ENCODE measurements at places on chromosomes 2 and 18.

DNA sequence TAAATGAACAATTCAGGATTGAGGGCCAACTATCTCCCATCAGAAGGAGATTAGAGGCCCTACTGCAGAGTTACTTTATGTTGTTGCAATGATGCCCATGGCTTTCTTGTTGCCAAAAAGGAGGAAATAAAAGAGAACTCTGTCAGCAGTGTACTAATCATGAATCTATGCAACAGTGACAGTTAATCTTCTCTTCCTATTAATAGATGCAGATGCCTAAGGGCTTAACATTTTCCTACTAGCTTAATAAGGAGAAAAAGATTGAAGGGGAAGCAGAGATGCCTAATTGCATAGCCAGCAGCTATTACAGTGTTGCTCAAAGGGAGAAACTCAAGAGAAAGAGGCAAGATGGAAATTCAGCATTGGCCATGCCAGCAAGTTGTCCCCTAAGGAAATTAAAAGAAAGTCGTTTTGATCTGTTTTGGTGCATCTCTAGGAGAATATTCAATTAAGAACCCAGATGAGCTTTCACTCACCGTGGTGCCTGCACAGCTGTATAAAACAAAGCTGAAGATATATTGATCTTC lies 107.1 kb upstream of the KCNJ3 start:
- no peak for DNase-seq

- no peak for DNase-seq
Measured at GRCh38 chr2:11703700-11704099, 33.7 kb upstream of the NTSR2 start.

DNA sequence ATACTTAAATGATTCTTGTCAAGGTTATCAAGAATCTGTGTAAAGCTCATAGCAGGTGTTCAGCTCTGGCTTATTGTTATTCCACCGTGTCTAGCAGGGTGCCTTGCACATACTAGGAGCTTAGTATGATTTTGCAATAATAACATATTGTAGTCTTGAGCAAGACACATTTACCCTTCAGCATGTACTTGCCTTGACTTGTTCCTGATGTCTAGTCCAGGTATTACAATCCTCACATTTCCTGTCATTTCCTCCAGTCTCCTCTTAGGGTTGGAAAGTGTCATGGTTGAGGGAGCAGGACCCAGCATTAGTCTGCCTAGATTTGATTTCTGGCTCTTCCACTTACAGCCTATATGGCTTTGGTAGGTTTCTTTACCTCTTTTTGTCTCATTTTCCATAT lies 246.1 kb downstream of the RAD51AP2 start:
- DNase-seq: no peak

DNA sequence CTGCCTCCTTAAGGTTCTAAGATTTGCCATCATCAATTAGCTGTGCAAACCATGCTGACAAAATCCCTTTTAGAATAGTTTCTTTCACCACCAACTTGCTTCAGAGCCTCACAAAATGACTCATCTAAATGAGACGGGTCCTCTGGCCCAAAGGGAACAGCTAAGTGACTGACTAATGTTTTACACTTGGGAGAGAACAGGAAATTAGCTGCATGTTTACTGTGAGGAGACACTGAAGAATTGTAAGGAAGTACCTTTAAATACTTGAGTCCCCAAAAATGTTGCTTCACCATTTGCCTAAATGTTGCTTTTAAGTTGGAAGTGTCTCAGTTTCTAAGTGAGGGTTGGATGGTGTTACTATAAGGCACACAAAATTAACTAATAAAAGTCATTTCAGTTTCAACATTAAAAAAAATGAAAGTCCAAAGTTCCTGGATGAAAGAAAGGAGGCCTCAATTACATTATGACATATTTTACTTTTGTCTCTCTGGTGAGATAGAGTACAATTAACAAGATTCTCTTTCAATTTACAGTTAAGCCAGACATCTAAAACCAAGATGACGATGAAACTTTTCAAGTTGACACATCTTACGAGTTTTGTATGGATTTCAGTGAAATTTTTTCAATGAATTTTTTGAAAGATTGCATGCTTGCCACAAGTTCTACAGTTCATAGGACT lies 229.1 kb upstream of the FN1 start:
- DNase-seq: peak; percentile 27

- DNase-seq: no peak
Measured at GRCh38 chr2:96083064-96083939, 33.1 kb downstream of the ADRA2B start.

GRCh38 chr18:58426611-58427010 lies 202.3 kb downstream of the ALPK2 start:
- no peak for DNase-seq

DNA sequence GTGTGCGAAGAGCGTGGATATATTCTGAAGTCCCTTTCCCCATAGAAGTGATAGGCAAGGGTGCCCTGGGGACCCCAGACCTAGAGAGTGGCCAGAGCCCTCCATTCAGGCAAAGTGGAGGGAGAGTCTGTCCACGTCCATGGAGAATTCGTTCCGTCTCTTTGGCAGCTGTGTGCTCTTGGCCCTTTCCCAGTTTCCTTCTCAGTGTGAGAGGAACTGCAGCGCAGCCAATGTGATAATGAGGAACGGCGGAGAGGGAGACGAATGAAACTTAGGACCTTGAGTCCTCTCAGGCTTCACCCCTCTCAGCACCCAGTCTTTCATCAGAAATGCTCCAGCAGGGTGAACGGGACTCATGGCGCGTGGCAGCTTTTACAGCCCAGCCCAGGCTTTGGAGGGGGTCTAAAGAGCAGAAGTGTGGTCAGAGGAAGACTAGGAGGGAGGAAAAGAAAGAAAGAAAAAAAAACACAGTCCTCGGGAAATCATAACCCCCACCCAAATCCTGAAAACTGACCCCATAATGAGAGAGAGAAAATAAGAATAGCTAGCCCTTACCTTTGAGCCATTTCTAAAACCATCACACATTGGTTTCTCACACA lies 95.0 kb upstream of the RIOK3 start:
- no peak for DNase-seq

- no peak for DNase-seq
Measured at GRCh38 chr2:64005707-64006356, 13.4 kb downstream of the VPS54 start.

GRCh38 chr2:177464549-177464948 lies 72.0 kb downstream of the AGPS start:
- DNase-seq: no peak

DNA sequence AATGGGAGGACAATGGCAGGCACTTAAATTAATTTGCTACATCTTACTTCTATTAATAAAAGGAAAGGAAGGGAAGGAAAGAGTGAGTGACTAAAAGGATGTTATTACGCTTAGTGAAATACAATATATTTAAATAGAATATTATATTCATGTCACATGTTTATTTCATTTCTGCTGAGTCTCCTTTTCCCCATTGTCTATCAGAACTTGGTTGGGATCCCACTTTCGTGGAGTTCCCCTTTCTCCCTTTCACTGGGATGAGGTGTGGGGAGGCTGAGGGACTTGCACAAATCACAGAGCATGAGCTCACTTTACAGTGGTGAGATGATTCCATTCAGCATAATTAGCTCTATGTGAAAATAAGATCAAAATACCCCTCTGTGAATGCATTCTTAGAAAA lies 730.6 kb downstream of the TSN start:
- DNase-seq: no peak

- no peak for DNase-seq
Measured at GRCh38 chr2:164778723-164779122, 62.9 kb downstream of the COBLL1 start.

DNA sequence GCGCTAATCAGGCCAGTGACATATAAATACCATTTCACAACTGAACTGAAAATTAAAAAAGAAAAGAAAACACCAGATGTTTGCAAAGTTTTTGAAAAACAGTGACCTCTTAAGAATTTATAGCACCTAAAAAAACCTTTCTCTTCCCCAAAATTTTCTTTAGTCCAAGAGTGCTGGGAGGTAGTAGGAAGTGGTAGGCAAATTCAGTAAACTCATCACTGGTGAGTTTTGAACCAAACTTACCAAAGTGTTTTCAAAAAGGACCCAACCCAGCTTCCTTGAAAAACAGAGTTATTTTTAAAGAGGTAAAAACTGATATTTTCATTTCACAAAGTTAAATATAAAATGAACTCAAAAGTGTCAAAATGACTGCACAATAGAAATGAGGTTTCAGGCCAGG lies 90.4 kb downstream of the TMEM247 start:
- DNase-seq: no peak

- no peak for DNase-seq
Measured at GRCh38 chr18:75134611-75134975, 74.3 kb downstream of the PTGR3 start.

- no peak for DNase-seq
Measured at GRCh38 chr18:78685250-78685979, 294.2 kb upstream of the SALL3 start.

GRCh38 chr18:23363865-23364570 lies 89.1 kb upstream of the RIOK3 start:
- DNase-seq: no peak

DNA sequence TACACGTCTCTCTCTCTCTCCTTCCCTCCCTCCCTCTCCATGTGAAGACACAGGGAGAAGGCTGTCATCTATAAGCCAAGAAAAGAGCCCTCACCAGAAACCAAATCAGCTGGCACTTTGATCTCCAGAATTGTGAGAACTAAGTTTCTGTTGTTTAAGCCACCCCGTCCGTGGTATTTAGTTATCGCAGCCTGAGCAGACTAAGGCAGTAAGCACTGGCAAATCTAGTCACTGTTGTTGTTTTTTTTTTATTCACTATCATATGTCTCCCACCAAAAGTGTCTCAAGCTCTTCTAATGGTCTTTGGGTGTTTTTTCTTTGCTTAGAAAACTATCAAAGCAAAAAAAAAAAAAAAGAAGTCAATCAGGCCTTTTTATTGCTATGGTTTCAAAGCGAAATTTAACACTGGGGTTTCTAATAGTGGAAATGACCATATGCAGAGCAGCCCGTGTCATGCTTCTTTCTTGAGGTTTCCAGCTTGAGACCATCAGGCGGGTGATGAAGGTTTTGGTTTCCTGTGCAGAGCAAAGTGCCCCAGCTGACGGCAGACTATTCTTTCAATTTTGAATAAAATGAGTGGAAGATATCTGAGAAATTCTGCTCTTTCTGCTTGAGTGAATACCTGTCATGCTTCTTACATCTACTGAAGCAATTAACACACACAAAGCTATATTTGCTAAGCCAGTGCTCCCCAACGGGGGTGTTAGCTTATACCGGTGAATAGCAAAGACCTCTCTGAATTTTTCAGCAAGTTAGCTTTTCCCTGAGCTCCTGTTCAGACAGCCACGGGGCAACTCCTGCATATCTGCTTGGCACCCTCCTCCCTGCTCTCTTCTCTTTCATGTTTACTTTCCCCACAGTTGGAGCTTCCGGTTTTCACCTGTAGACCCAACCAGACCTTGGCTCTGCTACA lies 394.1 kb upstream of the ATP5MC3 start:
- peak; percentile 35 for DNase-seq

DNA sequence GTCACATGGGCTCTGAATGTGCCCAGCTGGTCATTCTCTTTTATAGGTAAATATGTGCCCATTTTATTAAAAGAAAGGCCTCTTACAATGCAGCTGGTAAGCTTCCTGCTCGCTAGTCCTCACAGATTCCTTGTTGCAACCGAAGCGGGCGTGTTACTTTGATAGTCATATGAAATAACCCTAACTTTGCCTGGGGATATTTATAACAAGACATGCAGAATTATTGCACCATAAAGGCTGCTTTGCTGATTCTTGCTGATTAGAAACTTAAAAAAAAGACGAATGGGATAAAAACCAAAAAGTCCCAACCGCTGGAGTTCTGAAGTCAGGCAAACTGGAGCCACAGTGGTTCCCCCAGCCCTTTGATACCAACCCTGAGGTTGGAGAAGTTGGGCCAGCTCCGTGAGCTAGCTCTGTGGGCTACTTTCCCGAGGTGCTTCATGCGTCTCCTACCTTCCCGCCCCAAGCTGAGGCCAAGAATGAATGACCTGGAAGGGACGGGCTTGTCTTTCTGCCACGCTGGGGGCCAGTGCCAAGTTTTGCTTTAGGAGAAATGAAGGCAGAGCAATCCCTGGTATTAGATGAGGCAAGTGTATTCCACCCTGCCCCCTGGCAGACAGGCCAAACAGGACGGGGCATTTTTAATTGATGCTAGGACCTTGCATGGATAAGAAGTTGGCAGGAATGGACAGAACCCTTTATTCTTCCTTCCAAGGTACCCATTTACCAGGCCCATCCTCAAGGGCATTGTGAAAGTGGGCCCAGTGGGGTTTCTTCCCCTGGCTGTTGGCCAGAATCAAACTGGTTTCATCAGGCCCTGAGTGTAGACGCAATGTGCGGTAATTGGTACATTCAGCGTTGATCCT lies 140.4 kb downstream of the KCTD1 start:
- no peak for DNase-seq

GRCh38 chr2:221705185-221705877 lies 133.2 kb upstream of the EPHA4 start:
- no peak for DNase-seq

GRCh38 chr2:54164106-54164505 lies 48.7 kb downstream of the ACYP2 start:
- no peak for DNase-seq

GRCh38 chr2:31110431-31110830 lies 27.8 kb downstream of the GALNT14 start:
- no peak for DNase-seq

- DNase-seq: no peak
Measured at GRCh38 chr2:37201208-37201607, 4.9 kb downstream of the CEBPZOS start.

- no peak for DNase-seq
Measured at GRCh38 chr2:161975062-161975812, 98.8 kb downstream of the DPP4 start.

- no peak for DNase-seq
Measured at GRCh38 chr2:17257189-17257909, 260.9 kb downstream of the RAD51AP2 start.

GRCh38 chr18:79524181-79525078 lies 128.7 kb downstream of the NFATC1 start:
- peak; percentile 77 for DNase-seq

DNA sequence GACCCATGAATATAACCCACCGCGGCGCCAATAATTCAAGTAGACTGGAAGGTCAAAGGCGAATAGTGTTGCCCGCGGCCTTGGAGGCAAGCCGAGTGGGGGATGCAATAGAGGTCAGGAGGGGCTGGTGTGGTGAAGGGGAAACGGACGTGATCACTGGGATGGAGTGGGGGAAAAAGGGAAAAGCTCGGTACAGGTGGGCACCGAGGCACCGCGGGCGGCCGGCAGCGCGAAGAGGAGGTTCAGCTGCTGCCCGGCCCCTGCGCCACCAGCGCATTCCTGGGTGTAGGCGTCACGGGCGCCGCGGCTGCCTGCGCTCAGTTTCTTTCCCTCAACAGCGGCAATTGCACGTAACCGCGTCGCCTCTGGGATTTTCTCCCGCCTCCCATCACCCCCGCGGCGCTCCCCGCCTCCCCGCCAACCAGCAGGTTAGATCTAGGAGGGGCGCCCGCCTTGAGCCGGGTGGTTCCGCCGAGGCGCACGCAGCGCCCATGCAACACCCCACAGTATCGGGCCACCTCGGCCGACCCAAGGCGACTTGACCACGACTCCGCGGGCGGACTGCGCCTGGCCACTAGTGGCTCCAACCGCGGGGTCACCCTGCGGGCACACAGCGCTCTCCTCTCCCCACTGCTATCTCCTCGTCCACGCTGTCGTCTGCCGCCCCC lies 1.5 kb downstream of the RND3 start:
- DNase-seq: peak; percentile 34
